Spinal cord (tissue), 10 donors: ENCODE measurements at places on chromosomes 11 and 22. TPM values are rescaled to one million over a fixed set of nuclear protein-coding genes. Genes with fewer than 3 reads are reported as not detected.

DNA sequence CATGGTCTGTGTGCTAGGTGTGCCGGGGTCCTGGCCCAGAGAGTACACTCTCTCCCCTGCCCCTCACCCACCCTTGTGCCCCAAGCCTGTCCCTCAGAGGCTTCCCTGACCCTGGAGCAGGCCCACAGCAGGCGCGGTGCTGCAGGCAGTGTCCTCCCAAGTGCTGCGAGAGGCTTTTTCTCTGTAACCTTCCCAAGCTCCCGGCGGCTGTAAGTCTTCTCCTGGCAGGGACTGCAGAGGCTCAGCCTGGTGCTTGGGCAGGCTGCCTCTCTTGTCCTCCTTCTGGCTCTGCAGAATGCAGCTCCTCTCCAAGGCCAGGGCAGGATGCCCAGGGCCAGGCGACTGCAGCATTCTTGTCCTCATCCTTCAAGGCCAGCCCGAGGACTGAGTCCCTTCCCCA lies 15.9 kb downstream of the RFPL1 start:
- no peak for DNase-seq

DNA sequence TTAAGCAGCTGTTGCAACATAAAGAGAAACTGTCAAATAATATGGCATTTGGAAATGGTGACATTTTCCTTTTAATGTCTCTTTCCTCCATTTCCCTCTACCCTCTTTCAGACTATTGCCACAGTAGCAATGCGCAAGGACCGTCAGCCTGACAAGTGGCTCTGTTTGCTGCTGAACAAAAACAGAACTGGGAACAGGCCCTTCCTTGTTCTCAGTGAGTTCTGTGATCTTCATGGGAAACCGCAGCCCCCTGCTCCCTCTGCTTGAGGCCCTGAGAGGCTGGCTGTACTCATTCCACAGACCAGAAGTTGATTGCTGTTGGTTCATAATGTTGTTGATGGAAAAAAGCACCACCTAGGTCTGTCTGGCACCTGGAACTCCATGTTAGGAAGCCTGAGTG lies 559.7 kb downstream of the OPCML start:
- DNase-seq: peak; percentile 79

GRCh38 chr22:46757104-46757503 lies 5.3 kb upstream of the TBC1D22A start:
- no peak for DNase-seq

The EXPH5 gene
- total RNA-seq: 3.6 TPM

The SMTNL1 gene
- not detected for total RNA-seq

The MPPED2 gene
- total RNA-seq: 70.9 TPM

The ARVCF gene
- 47.2 TPM for total RNA-seq
